H4 (cell line): ENCODE measurements at places on chromosomes 6 and 20. TPM values are rescaled to one million over a fixed set of nuclear protein-coding genes. Genes with fewer than 3 reads are reported as not detected.

BMP5 gene
- 0.37 and 1.2 TPM in 2 replicates for total RNA-seq

GRCh38 chr20:13922241-13922640, 68.2 kb downstream of the SEL1L2 start:
- no peak for DNase-seq

- DNase-seq: no peak
Measured at GRCh38 chr6:93139408-93140081, 279.8 kb downstream of the EPHA7 start.

DNA sequence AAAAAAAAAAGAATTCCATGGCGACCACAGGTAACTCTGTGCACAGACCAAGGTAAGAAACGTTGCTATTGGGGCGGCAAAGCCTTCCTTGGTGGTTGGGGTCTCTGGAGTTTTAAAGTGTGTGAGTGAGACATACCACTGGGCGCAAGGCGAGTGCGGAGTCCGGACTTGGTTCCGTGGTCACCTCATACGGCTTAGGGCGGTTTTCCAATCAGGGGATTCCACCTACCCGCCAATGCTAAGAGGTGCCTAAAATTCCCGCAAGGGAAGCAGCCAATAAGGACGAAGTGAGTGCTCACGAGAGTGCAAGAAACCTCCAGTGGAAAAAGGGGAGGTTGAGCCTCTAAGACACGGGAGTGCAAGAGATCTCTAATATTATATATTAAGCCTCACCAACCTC, 68.6 kb upstream of the PRSS16 start:
- DNase-seq: no peak

- no peak for DNase-seq
Measured at GRCh38 chr20:57408131-57408530, 16.9 kb downstream of the RBM38 start.
